GM12892 (cell line): ENCODE measurements at places on chromosomes 3 and 15.

GRCh38 chr3:3847994-3848922 is 49.0 kb downstream of the LRRN1 start:
- no peak for DNase-seq

DNA sequence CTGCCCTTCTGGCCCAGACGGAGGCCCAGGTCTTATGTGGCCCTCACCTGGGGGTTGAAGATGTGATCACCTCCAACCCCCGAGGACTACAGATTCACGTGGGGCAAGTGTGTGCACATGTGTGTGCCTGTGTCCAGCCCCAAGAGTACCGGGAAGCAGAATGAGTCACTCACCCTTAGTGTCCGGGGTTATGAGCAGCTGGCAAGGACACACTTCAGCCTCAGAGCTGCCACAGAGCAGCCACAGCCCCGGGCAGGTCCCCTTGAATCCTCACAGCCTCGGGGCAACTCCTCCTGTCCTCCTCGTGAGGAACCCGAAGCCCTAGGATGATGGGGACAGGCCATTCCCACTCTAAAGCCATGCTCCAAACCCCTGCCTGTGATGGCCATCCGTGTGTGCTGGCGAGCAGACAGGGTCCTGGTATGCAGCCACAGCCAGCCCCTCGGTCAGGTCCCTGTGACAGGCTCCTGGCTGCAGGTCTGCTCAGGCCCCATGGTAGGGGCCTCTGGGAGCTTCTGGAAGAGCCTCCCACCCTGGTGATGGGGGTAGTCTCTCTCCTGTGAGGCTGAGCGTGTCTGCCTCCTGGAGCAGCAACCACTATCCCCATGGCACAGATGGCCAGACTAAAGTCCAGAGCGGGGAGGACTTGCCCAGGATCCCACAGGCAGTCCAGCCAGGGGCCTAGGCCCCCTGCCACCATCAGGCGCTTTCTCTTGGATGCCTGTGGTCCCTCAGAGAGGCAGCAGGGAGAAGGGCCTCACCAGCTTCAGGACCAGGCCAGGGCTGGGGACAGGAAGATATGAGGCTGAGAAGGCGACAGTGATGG is 852 bp downstream of the STAB1 start:
- no peak for DNase-seq

DNA sequence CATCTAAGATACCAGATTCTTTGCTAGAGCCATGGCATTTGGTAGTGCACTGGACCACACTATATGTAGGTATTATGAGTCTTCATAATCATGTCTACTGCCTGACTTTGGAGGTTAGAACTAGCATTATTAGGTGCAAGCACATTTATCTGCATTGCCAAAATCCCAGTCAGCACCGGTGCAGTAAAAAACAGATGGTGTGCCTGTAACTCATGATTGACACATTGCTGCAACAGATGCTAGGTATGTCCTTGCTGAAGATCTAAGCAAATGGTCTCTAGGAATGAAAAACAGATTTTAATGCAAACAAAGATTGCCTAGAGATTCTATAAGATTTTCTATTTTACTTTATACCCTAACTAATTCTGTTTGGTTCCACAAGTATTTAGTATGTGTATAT is 47.7 kb downstream of the MYO5A start:
- DNase-seq = no peak

- no peak for DNase-seq
These were observed 25.3 kb downstream of the CHD2 start for GRCh38 chr15:92925454-92925853.

- no peak for DNase-seq
These were observed 66.6 kb downstream of the LMLN start for GRCh38 chr3:198026620-198027019.

DNA sequence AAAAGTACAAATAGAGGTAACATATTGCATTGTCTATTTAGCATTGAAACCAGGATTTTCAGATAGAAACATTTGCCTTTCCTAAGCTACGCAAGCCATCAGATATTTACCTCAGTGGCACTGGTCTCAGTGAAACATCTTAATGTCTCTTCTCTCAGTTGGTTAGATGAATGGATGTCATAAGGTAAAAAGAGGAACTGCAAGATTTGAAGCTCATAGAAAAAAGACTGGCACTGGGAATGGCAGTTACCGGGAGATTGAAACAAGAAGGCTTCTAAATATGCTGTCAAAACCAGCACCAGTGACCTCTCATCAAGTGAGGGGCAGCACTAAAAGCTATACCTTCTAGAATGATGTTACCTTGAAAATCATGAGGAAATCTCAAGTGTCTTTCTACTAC is 486.4 kb downstream of the FHIT start:
- DNase-seq = no peak

DNA sequence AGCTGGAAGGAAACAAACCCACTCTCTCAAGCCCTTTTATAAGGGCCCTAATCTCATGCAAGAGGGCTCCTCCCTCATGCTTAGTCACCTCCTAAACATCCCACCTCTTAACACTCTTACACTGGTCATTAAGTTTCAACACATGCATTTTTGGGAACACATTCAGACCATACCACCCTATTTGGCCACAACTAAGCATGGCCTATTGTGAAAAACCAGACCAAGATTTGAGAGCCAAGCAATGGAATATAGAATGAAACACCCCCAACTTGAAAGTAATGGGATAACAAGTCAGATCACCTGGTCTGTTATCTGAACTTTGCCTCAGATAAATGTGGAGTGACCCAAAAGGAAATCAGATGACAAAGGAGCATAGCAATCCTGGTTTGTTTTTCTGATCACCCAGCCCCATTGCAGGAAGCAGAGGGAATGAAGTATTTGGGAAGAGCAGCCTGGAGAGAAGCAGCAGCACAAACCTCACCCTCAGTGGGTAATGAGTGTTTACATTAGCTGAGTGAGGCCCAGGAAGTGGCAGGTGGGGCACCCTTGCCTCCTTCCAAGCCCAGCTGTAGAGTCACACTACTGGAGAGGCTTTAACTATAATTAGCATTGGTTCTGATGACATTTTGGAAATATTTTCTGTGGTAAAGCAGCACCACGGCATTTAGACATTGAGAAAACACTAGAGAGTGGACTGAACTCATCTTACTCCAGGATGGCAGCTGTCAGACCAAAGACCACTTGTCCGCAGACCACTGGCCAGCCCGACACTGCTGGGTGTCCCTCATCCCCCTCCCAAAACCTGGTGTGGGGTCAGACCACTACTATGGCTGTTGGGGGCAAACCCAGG is 48.8 kb upstream of the PRTG start:
- DNase-seq = no peak

DNA sequence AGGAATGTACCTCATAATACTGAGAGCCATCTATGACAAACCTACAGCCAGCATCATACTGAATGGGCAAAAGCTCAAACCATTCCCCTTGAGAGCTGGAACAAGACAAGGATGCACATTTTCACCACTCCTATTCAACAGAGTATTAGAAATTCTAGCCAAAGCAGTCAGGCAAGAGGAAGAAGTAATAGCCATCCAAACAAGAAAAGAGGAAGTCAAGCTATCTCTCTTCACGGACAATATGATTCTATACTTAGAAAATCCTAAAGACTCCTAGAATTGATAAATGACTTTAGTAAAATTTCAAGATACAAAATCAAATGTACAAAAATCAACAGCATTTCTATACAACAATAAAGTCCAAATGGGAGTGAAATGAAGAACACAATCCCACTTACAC is 30.2 kb downstream of the OCA2 start:
- DNase-seq = no peak

DNA sequence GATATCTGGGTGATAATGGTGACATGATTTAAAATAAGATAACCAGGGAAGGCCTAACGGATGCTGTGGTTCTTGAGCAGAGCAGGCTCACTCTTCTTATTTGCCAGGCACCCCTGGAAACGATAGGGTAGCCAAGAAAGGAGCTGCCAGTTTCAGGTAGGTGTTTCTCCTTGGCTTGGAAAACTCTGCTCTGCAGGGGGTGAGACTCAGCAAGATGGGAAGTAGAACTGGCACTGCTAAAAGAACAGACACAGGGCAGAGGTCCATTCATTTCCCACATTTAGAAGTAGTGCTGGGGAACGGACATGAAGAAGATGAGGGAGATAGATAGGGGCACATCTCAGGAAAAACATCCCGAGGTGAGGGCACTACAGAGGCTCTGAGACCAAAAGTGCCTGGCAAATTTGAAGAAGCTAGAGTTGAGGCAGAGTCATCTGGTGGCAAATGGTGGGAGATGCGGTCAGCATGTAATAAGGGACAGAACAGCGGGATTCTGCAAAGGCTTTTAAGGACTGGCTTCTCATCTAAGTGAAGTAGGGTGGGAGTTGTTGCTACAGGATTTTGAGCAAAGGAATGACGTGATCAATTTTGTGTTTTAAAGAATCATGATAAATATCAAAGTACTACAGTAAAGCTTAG is 323.4 kb upstream of the PLSCR5 start:
- DNase-seq = no peak

DNA sequence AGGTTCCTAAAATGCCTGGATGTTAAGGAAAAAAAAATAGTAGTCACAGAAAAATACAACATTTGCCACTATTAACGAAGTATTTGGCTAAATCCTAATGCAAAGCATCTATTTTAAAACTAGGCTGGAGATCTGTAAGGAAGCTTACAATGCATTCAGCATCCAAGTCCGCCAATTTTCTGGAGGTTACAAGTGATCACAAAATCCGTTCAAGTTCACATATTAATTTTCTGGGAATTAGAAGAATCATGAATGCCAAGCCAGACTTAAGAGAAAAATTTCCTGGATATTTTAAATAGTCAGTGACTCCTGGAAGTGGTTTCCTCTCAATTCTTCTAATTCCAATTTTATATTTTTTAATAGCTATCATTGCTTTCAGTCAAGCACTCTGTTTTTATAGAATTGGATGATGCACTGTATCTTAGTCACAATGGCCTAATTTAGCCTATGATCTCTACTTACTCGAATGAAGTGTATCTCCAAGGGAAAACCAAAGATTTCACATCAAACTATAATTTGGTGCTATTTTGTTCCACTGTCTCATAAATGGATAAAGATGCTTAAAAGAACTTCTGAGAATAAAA is 60.4 kb downstream of the P3H2 start:
- no peak for DNase-seq

GRCh38 chr3:116001151-116001621 is 377.9 kb downstream of the GAP43 start:
- DNase-seq = no peak

DNA sequence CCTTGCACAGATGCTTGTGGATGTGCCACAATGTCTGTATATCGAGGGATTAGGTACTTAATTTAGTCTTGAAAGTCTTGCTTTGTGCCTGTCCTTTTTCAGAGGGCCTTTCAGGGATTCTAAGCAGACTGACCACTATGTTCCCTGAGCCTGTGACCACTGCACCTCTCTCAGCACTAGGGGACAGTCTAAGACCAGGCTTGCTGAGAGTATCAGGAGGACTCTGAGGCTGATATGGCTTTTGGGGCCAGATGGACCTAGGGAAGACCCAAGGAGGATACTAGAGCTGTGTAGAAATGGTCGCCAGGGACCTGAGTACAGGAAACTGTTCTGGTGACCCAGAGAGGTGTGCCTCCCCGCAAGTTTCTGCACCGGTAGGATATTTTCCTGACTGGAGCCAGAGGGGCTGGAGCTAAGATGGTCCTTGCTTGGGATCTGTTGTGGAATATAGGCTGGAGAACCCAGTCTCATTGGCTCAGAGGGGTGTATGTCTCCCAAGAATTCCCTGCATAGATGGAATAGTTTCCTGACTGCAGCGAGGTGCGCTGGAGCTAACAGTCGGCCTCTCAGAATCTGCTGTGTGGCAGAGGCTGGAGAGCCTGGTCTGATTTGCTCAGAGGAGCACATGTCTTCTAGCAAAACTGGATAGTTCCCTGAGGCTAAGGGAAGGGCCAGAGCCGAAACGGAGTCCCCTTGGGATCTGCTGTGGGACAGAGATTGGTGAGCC is 213.2 kb upstream of the DCBLD2 start:
- DNase-seq = no peak

DNA sequence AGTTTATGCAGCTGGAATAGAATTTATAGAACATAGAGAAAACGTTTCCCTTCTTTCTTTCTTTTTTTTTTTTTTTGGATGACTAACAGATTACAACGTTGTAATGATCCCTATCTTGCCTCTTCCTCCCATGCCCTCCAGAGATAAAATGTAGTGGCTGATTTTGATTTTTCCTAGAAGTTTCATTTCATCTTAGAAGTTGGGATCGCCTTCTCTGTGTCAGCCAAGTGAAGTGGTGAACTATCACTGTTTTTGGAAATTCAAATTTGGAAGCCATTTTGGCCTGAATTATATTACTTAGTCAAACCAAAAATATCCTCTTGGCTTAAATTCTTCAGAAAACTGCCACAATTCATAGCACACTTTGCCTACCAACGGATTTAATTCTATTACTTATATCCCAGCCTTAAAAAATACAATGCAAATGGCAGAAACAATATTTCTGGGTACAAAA is 1025.5 kb upstream of the NR2F2 start:
- DNase-seq = no peak

- no peak for DNase-seq
These were observed 200.1 kb upstream of the GAP43 start for GRCh38 chr3:115423170-115423569.

DNA sequence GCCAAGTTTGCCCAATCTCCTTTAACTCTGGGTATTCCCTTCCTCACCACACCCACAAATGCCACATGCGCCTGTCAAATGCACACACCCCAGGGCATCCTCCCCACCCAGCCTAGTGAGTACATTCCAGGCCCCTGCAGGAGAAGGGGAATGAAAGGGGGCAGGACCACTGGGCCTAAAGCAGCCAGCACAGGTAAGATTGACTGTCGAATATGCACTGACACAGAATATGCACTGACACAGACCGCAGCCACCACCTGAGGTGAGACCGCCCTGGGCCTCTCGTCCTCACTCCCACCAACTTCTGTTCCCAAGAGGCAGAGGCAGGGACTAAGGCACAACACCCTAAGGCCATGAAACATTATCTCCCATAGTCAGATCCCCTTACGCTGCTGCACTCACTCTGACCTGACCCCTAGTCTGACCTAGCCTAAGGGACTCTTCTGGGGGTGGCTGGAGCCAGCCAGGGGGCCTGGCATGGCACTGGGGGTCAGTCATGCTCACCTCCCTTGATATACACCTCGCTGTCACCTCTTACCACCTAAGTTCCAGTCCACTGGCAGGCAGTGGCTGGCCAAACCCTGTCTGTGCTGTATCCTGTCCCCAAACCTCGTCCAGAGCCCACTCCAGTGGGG is 10.8 kb downstream of the AP3B2 start:
- no peak for DNase-seq

DNA sequence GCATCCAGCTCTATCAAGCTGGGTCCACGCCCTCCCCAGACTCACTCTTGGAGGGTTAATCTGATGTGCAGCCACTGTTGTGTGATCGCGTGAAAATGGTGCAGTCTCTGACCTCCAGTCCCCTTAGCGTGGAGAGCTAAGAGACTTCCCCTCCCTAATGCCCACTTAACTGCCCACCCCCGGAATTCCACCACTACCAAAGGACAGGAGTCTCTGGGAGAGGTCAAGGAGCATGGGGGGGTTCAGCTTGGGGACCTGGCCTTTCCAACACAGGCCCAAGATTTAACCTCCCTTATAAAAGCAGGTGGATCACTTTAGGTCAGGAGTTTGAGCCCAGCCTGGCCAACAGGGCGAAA is 48.8 kb downstream of the CCDC12 start:
- no peak for DNase-seq

DNA sequence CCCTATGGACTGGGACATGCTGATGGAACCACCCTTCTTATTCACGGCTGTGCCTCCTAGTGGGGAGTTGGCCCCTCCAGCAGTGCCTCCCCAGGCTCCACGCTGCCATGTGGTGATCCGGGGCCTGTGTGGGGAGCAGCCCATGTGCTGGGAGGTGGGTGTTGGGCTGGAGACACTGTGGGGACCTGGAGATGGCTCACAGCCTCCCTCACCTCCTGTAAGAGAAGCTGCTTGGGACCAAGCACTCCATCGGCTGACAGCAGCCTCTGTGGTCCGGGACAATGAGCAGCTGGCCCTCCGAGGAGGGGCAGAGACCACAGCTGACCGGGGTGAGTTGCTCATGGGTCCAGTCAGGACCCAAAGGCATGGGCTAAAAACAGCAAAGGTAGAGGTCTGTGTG is 9.1 kb downstream of the ALG3 start:
- DNase-seq = no peak
